CD4-positive, alpha-beta T cell treated with Interferon gamma for 1 hour (primary cell): ENCODE measurements at places on chromosomes 2 and 18.

DNA sequence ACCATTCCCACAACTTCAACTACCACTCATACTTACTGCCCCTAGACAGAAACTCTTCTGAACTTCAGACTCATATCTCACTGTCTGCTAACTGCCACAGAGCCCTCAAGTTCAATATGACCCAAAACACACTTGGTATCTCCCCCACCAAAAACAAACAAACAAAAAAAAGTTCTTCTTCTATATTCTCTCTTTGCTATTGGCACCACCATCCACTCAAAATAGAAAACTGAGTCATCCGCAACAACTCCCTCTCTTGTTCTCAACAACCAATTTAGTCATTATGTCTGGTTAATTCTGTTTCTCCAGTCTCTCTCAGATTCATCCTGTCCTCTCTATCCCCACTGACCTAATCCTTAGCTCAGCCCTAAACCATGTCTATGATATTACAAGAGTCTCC lies 7.2 kb upstream of the DCTN1 start:
- no peak for DNase-seq

DNA sequence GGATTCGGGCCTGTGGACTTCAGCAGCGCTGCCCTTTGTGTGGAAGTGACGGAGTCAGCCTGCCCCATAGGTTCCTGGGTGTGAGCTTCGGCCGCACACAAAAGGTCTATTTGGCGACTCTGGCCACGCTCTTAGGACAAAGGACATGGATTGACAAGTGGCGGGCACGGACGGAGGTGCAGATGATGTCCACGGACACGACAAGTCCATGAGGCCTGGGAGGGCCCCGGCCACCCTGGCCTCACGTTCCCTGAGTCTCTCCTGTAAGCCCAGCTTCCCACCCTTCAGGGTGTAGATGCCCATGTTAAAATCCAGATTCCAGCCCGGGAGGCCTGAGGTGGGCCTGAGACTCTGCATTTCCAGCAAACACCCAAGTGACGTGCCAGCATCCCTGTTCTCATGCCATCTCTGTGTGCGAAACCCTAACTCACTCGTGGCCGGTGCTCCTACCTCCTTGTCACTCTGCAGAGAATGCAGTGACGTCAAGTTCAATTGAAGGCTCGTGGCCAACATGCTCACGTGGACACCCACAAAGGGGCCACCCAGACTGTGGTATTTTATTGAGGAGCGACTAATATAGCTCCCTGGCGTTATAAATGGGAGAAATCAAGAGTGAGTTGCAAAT lies 111.7 kb downstream of the RTP5 start:
- no peak for DNase-seq

GRCh38 chr18:43029414-43029813 lies 86.1 kb downstream of the RIT2 start:
- DNase-seq, result no peak

- no peak for DNase-seq
Observed at GRCh38 chr2:11757101-11757500, 10.7 kb downstream of the LPIN1 start.

- no peak for DNase-seq
Observed at GRCh38 chr2:172215172-172215935, 112.7 kb upstream of the DLX2 start.

DNA sequence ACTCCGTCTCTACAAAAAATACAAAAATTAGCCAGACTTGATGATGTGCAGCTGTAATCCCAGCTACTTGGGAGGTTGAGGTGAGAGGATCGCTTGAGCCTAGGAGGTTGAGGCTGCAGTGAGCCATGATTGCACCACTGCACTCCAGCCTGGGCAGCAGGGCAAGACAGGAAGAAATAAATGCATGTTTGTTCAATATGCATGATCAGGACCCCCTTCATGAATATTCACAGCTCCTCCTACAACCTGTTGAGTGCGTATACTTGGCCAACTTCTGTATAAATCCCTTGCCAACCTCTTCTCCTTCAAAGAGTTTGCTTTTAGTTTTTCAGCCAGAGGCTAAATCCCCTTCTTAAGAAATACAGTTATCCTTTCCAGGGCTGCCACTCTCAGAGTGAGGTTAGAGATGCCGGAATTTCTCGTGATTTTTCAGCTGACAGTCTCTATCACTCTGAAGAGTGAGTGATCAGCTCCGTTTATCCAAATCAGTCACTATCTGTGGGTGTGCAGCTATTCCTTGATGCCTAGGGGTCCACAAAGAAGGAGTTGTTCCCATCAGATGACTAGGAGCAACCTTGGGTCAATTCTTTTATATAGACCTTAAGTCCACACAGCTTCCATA lies 39.2 kb downstream of the FAM161A start:
- no peak for DNase-seq

- no peak for DNase-seq
Observed at GRCh38 chr18:76480913-76481312, 14.1 kb downstream of the ZNF516 start.

GRCh38 chr2:172953970-172954852 lies 121.4 kb upstream of the MAP3K20 start:
- DNase-seq, result no peak

DNA sequence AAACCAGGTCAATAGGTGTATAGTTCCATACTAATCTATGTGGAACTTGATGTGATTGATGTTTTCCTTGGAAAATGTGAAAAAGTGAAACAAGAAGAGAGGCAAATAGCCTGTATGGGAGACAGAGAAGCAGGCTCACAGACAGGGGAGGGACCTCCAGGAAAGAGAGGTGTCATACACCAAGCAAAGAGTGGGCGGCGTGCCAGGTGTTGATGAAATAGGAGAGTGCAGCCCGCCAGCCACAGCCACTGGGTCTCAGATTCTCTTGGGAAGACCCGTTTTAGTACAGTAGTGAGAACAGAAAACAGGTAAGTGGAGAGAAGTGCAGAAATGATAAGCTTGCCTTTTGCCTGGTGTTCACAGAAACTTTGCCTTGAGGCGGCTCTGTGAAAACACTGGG lies 301.9 kb downstream of the ZNF407 start:
- DNase-seq, result no peak

DNA sequence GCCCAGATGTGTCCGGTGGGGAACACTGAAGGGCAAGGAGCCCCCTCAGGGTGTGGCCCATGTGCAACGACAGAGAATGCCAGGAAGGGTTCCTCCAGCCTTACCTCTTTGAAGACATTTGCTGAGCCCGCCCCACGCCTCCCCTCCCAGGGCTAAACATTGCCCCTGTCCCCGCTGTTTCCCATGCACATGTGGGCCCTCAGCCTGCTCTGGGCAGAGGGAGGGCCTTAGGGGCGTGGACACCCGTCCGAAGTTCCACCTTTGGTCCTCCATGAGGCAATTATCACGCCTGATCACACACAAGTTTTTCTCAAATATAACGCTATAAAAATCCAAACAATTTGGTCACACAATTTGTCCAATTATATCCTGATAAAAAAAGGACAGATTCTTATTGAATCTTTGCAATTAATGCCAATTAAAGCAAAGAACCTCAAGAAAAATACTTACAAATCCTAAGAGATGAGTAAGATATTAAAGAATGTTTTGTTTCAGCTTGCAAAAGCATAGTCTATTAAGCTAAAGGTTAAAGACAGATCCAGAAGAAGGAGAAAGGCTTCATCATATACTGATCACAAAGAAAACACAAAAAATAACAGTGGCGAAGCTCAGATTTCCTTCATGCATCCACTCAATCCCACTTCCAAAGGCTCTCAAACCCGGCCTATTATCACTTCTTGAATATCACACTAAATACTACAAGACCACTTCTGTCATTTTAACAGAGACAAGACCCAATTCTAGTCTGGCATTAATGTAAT lies 55.2 kb upstream of the LDLRAD4 start:
- no peak for DNase-seq

GRCh38 chr2:195486520-195486919 lies 170.5 kb upstream of the SLC39A10 start:
- no peak for DNase-seq

DNA sequence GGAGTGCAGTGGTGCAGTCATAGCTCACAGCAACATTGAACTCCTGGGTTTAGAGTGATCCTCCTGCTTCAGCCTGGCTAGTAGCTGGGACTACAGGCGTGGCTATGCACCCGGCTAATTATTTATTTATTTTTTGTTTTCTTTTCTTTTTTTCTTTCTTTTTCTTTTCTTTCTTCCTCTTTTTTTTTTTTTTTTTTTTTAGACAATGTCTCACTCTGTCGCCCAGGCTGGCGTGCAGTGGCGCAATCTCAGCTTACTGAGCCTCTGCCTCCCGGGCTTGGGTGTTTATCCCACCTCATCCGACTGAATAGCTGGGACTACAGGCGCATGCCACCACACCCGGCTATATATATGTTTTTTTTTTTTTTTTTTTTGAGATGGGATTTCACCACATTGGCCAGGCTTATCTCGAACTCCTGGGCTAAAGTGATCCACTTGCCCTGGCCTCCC lies 1.4 kb upstream of the ANXA4 start:
- no peak for DNase-seq

GRCh38 chr2:8528863-8529262 lies 153.0 kb upstream of the ID2 start:
- no peak for DNase-seq

GRCh38 chr2:179612591-179613298 lies 248.7 kb downstream of the ZNF385B start:
- DNase-seq, result no peak

DNA sequence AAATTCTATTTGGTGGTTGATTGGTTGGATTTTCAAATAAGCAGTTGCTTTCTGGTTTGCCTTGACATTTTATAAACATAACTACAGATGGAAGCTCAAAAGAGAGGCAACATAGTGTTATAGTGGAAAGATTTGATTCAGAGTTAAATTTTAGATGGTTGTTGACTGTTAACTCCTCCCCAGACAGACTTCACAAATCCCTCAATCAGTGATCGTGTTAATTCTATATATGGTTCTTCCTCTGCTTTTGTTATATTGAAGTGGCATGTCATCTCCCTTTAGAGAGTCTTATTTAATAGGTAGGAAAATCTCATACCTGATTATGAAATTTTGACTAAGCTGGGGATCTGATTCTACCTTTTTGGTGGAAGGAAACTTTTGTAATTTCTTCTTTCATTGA lies 19.5 kb downstream of the DGUOK start:
- DNase-seq, result no peak

- DNase-seq, result no peak
Observed at GRCh38 chr2:191598296-191598695, 79.6 kb upstream of the NABP1 start.

GRCh38 chr2:240798327-240798905 lies 21.6 kb downstream of the KIF1A start:
- DNase-seq, result no peak

GRCh38 chr18:45386041-45386655 lies 229.1 kb upstream of the SLC14A2 start:
- no peak for DNase-seq

GRCh38 chr2:86815611-86816010 lies 24.9 kb upstream of the CD8A start:
- DNase-seq, result no peak

- no peak for DNase-seq
Observed at GRCh38 chr2:30666266-30666874, 140.9 kb downstream of the CAPN13 start.

- no peak for DNase-seq
Observed at GRCh38 chr2:145286716-145287275, 766.9 kb upstream of the ZEB2 start.

DNA sequence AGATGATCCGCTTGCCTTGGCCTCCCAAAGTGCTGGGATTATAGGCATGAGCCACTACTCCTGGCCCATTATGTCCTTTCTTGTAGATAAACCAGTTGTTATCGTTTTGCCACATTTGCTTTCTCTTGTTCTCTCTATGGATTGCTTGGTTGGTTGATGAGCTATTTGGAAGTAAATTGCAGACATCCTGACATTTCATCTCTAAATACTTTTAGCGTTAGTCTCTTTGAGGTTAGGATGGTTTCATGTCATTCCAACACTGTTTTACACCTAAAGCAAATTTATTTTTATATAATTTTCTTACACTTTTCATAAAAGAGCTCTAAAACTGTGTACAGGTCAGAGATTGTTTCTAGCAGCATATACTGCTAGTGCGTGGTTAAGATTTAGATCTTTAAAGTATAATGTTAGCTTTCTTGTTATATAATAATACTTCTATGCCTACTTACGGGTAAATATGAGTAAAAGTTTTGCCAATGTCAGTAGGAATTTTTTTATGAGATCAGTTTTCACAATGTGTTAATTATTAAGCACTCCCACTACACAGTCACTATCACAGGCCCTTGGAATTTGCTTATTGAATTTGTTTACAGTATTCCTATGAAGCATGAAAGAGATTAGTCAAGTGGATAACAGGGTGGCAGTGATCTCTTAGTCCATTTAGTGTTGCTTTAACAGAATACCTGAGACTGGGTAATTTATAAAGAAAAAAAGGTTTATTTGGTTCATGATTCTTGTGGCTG lies 10.3 kb downstream of the POLI start:
- DNase-seq, result no peak

- no peak for DNase-seq
Observed at GRCh38 chr2:104969564-104969963, 68.3 kb upstream of the MRPS9 start.

GRCh38 chr18:54981076-54981475 lies 21.8 kb upstream of the CCDC68 start:
- no peak for DNase-seq

DNA sequence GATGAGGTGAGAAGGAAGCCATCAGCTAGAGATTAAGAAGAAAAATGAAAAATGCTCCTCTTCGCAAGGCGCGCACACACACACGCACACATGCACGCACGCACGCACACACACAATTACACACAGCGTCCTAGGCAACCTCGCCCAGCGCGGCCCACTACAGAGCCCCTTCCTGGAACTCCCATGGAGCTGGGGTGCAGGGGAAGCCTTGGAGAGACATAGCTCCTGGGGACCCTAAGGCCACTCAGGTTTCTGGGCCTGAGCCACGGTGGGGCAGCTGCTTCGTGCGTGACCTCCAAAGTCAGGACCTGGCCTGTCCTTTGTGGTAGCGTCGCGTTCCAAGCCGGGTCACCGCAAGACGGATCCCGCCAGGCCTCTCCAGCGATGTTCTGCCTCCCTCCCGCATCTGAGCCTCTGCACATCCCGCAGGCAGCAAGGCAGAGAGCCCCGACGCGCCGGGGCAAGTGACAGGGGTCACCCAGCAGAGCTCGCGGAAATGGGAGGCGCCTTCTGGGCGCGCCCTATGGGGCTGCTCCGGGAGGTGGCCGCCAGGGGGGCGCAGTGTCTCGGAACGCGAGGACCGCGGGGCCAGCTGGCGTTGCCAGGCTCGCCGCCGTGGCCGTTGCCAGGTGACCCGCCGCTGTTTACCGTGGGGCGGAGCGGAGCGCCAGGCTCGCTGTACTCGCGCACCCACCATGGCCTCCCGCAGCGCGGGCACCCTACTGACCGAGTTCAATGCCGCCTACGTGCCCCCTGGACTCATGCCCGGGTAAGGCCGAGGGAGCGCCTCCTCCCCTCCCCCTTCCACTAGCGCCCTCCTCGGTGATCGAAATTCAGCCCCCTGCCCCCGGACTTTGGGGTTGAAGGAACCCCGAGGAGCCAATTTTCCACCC lies 79.0 kb downstream of the CIB4 start:
- DNase-seq, result no peak

DNA sequence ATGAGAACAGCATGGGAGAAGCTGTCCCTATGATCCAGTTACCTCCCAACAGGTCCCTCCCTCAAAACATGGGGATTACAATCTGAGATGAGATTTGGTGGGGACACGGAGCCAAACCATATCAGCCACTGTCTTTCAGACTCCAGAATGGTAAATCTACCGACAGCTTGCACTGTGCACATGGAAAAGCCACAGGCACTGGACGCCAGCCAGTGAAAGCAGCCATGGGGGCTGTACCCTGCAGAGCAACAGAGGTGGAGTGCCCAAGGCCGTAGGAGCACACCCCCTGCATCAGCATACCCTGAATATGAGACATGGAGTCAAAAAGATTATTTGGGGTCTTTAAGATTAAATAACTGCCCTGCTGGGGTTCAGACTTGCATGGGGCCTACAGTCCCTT lies 218.4 kb downstream of the PDE1A start:
- DNase-seq, result no peak
